GM03348 (cell line): ENCODE measurements at places on chromosomes 2 and 18.

DNA sequence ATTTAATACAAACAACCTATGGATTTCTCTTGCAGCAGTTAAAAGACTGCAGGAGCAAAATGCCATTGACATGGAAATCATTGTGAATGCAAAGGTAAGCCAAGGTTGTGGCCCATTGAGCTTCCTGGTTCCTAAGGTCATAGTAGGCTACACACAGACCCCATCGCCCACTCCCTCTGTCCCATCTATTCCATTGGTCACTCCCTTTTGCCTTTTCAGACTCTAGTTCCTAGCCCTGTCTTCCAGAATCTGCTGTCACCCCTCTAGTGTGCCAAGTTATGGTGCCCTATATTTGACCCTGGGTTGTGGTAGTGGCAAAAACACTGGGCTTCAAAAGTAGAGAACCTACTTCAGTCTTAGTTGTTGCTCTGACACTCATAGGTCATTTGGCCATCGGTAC, 44.7 kb downstream of the UGP2 start:
- DNase-seq = no peak

- no peak for DNase-seq
These were observed 60.8 kb downstream of the SETBP1 start for GRCh38 chr18:44741511-44741910.

DNA sequence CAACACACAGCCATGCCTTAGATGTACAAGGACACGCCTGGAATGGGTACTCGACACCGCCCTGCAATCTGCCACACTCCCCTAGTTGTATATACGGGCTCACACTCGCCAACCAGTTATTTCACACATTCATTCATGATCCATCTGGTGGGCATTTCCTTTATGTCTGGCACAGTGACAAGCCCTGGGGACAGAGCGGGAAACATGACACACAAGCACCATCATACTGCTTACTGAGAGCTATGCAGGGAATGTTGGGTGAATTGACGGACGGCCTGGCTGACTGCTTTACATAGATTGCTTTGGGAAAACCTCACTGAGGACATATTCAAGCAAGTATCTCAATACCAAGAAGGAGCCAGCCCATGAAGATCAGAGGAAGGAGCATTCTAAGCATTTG, 448.0 kb upstream of the SPRED2 start:
- no peak for DNase-seq

DNA sequence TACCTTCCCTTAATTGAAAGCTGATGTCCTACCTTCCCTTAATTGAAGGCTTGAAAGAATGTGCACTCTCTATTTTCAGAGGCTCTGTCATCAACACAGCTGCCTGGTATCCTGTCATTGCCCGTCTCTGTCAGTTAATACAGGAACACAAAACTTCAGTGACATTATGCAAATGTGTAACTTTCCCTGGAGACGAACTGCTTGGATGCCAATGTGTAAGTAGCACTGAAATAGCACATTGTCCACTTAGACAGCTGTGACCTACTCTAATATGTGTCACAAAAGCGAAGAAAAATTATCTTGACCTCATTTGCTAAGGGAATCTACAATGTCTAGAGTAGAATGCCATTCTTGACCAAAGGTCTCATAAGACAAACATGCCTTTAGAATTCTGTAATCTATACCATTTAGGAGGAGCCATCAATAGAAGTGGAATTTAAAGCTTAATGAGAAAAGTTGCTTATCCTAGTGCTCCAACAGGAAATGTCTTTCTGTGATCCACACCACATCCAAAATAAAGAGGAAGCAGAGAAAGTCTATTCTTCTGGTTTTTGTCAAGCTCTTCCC, 138.1 kb downstream of the BARD1 start:
- DNase-seq = no peak

GRCh38 chr2:229257985-229258384, 13.1 kb downstream of the PID1 start:
- DNase-seq = no peak

- DNase-seq = no peak
These were observed 45.8 kb downstream of the SF3B1 start for GRCh38 chr2:197388866-197389587.

DNA sequence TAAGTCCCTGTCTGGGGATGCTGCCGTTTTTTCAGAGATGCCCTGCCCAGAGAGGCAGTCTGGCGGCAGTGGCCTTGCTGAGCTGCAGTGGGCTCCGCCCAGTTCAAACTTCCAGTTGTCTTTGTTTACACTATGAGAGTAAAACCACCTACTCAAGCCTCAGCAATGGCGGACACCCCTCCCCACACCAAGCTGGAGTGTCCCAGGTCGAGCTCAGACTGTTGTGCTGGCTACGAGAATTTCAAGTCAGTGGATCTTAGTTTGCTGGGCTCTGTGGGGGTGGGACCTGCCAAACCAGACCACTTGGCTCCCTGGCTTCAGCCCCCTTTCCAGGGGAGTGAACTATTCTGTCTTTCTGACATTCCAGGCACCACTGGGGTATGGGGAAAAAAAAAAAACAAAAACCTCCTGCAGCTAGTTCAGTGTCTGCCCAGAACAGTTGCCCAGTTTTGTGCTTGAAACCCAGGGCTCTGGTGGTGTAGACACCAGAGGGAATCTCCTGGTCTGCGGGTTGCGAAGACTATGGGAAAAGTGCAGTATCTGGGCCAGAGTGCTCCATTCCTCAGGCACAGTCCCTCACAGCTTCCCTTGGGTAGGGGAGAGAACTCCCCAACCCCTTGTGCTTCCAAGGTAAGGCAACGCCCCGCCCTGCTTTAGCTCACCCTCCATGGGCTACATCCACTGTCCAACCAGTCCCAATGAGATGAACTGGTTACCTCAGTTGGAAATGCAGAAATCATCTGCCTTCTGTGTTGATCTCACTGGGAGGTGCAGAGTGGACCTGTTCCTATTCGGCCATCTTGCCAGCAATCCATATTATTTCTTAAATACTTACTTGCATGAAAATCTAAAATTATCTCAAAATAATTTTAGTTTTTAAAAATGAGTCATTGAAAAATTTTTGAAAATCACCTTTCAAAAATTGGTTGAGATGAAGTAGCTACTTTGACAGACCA, 338.0 kb downstream of the OSR1 start:
- no peak for DNase-seq

DNA sequence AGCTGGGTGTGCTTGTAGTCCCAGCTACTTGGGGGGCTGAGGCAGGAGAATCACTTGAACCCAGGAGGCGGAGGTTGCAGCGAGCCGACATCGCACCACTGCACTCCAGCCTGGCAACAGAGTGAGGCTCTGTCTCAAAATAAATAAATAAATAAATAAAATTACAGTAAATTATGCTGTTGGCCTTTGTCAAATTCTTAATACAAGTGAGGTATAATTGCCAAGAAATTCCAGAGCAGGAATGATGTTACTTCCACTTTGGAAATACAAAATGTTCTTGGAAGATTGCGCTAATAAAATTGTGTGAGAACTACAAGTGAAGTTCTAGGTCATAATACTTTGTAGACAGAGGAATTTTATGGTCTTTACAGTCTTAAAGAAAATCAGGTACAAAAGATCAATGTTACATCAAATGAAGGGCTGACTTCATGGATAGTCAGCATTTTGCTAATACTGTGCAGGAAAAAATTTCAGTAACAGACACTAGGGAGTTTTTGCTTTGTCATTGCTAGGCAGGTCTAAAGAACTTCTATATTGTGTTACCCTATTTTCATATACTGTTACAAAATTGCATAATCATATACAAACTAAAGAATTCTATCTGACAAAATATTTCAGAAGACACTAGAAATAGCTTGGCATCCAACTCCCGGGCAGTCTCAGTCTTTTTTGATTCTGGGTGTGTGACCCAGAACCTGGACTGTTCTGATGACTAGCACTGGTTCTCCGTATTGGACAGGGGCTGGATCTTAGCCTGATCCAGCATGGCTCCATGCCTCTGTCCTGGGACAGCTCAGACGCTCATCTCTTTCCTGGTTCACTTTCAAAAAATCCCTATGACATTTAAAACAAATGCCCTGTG, 76.0 kb upstream of the STK17B start:
- no peak for DNase-seq

DNA sequence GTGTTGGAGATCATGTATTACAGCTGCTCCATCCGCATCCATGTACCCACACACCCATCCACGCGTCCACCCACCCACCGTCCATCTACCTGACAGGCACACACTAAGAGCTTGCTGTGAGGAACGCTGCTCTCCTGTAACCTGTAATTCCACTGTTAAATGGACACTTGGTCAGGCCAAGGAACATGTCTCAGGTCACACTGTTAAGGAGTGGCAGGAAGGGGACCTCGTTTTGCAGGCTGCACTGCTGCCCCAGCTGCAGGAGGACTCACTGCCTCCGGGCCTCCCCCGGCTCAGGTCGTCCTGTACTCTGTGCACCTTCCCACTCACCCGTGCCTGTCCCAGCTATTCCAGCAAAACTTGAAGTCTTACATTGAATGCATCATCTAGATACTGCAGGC, 170.5 kb downstream of the EIPR1 start:
- no peak for DNase-seq
